IPS DF 6.9 (cell line): ENCODE measurements at places on chromosomes 12 and 14.

GRCh38 chr14:33950320-33951182 lies at the start of gene EGLN3:
EGLN3 (minus strand) TSS chr14:33951074; CDS start chr14:33950752, 322 bp downstream.
- peak; percentile 68 for DNase-seq

GRCh38 chr12:105099356-105099755 lies 8.2 kb upstream of the WASHC4 start:
- no peak for DNase-seq

GRCh38 chr12:1911598-1912575 lies 6.6 kb downstream of the CACNA2D4 start:
- DNase-seq = no peak

GRCh38 chr12:119631930-119632678 lies 35.8 kb upstream of the PRKAB1 start:
- no peak for DNase-seq

GRCh38 chr12:104654665-104655609 lies 198.2 kb downstream of the CHST11 start:
- no peak for DNase-seq

- DNase-seq = no peak
Measured at GRCh38 chr12:26830783-26831551, 2.0 kb downstream of the ITPR2 start.

DNA sequence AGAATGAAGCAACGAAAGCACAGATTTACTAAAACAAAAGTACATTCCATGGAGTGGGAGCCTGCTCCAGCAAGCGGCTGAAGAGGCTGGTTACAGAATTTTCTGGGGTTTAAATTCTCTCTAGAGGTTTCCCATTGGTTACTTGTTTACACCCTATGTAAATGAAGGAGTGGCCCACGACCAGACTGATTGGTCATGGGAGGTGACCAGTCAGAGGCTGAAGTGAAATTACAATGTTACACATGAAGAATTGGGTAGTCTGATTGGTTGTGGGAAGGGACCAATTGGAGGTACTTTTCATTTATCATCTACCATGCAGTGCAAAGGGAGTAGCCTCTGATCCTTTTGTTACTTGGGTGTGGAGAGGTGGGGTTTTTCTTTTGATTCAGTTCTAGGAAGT lies 36.2 kb upstream of the APPL2 start:
- no peak for DNase-seq

DNA sequence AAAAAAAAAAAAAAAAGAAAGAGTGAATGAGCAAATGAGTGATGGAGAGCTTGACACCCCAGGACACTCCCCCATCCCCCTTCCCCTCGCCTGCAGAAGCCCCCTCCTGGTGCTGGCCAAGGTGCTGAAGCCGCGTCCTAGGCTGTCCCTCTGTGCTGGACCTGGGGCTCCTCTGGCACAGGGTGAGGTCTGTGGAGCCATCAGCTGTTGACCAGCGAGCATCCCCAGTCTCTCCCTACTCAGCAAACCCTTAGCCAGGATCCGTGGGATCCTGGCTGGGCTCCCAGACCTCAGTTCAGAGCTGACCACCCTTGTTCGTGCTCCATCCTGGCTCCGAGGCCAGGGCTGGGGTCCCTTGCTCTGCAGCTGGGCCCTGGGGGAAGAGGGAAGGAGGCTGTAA lies 5.4 kb upstream of the KIF26A start:
- no peak for DNase-seq

DNA sequence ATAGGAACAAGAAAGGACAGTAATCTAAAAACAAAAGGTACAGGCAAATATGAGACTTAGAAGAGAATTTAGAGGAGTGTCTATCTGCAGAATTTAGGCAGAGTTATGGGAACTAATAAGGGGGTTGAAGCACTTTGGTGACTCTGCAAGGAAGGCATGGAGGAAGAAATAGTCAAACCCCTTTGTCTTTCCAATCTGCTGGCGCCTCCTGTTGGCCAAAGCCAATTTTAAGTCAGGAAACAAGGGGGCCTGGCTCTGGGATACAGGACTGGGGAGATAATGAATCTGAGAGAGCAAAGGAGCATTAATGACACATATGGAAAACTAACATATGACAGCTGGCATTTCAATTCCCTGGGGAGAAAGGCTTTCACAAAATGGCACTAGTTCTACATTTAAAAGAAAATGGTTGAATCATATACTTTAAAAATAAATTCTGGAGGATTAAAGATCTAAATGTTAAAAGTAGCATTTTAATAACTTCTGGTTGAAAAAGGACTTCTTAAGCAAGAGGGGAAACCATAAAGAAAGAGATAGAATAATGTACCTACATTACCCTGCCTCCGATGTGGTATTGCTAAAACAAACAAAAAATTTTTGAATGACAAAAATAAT lies 48.5 kb upstream of the CSRP2 start:
- peak; percentile 70 for DNase-seq

- DNase-seq = no peak
Measured at GRCh38 chr12:51868821-51869495, 18.9 kb upstream of the ANKRD33 start.

DNA sequence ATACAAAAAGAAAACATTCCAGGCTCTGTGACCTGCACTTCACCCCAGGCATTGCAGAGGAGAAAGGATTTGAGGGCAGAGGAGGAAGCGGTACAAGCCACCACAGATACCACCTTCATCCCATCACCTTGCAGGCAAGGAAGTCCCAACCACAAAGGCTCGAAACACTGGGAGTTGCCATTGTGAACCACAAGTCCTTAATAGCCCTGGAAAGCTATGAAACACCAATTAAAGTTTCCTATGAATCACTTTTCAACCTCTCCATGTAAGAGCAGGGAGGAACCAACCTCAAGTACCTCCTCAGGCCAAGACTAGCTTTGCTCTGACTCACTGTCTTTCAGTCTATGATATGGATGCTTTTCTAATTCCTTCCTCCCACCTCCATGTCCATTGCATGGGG lies 27.0 kb downstream of the MAP3K9 start:
- DNase-seq = no peak
